Activated CD4-positive, alpha-beta T cell treated with anti-CD3 and anti-CD28 coated beads, Interleukin-2, amount 50 U/mL, for 16 hours (primary cell): ENCODE measurements at places on chromosomes 13 and 19.
A peak's percentile ranks its signal among the peaks of the same experiment; 100 is the strongest.

- DNase-seq: no peak
Observed at GRCh38 chr19:46303691-46304397, 7.0 kb downstream of the HIF3A start.

- DNase-seq: no peak
Observed at GRCh38 chr13:102626928-102627327, 30.1 kb downstream of the TPP2 start.

DNA sequence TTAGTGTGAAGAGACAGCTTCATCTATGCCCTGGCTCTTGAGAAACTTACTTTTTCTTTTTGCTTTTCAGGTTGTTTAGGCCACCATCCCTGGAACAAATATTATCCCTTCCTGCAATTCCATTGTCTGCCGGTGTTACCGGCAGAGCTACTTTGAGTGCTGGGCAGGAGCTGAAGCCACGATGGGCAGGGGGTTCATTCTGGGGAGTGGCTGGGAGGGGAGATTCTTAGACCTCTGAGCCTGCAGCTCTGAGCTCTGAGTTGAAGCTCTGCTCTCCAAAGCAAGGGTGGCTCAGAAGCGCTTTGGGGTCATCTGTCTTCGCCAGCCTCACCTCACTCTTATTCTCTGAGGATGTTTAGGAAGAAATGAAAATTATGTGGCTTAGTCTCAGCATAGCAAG, 1066.6 kb upstream of the SLC10A2 start:
- no peak for DNase-seq

- DNase-seq: no peak
Observed at GRCh38 chr13:93244918-93245280, 18.3 kb downstream of the GPC6 start.

GRCh38 chr19:5774921-5775320, 9.6 kb downstream of the PRR22 start:
- no peak for DNase-seq

DNA sequence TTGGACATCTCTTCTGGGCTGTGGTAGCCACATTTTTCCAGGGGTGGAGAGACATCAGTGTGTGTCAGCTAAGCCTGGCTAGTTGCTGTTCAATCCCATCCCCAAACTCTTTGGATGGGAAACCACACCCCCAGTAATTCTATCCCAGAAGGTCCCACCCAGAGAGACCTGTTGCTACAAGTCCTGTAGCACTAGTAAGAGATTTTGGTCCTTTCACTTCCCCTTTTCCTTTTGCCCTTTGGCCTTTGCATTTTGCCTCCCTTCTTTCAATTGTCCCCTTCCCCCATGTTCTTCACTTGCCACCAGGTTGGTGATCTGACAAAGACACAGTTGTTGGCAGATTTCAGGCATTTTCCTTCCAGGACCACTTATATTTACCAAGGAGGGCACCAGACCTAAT, 3.8 kb downstream of the CBY2 start:
- DNase-seq: no peak

- DNase-seq: no peak
Observed at GRCh38 chr19:35081201-35081600, 34.4 kb upstream of the FXYD3 start.

- DNase-seq: no peak
Observed at GRCh38 chr13:71350886-71351285, 516.1 kb downstream of the DACH1 start.

DNA sequence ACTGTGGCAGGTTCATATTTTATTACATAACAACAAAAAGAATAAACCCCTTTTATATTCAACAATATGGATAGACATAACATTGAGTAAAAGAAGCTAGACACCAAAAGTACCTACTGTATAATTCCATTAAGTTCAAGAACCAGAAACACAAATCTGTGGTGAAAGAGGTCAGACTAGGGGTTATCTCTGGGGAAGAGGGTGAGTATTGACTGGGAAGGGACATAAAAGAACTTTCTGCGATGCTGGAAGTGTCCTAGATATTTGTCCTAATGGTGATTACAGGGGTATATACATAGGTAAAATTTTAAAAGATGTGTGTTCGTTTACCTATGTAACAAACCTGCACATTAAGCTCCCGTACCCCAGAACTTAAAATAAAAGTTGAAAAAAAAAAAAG, 103.0 kb downstream of the SUCLA2 start:
- DNase-seq: no peak

DNA sequence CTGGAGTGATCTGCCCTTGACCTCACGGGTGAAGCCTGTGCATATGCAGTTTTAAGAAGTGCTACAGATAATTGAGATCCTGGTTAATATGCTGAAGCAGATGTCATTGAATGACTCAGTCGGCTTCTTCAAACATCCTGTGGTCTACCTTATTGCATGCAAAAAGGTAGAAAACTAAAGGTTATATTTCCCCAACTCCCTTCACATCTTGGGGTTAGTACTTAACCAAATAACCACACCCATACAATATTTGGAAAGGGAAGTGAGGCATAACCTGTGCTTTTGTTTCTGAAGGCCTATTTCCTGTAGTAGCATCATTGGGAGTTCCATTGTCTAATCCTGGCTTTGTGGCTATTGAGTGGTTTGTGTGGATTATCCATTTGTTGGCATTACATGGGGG, 58.3 kb downstream of the RAP2A start:
- DNase-seq: no peak

- no peak for DNase-seq
Observed at GRCh38 chr13:63208826-63209225, 1793.2 kb upstream of the PCDH20 start.

- DNase-seq: peak; percentile 15
Observed at GRCh38 chr19:18229474-18229873, 3.2 kb upstream of the PDE4C start.

- DNase-seq: no peak
Observed at GRCh38 chr19:5018224-5019015, 49.5 kb downstream of the KDM4B start.

DNA sequence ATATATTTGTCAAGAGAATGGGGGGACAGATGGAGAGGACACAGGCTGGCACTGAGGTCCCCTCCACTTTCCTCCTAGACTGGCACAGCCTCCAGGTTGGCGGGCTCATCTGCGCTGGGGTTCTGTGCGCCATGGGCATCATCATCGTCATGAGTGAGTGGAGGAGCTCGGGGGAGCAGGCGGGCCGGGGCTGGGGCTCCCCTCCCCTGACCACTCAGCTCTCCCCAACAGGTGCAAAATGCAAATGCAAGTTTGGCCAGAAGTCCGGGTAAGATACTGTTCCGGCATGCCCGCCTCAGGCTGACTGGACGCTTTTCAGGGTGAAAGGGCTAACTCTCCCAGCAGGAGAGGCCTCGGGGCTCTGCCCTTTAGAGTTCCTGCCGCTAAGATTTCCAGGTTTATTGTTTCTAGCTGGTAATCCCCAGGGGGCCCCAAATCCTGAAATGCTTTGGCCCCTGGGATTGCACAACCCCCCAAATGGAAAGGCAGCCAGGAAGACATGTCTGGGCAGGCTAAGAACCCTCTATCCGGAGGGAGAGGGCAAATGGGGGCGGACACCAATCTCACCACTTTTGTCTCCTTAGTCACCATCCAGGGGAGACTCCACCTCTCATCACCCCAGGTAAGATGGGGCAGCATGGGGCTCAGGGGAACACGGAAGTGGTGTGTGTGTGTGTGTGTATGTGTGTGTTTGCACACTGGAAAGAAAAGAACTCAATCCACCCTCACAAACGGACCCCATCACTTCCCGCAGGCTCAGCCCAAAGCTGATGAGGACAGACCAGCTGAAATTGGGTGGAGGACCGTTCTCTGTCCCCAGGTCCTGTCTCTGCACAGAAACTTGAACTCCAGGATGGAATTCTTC, 7.3 kb downstream of the FXYD3 start:
- DNase-seq: no peak

DNA sequence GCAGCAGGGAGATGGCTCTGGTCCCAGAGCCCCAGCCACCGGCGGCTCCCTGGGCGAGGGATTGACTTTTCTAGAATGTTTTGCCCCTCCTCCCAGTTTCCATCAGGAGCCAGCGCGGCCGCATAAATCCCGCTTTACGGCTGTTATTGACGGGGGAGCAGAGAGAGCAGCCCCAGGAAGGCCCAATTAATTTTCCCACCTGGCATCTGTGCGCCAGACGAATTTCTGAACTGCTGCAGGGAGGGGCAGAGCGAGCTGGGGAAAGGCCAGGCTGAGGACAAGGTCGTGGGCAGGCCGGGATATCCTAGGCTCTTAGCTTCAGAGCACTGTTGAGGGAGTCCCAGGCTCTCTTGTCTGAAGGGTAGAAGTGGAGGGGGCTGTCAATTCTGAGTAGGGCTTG, 24.7 kb downstream of the ZNRF4 start:
- DNase-seq: no peak

- peak; percentile 29 for DNase-seq
Observed at GRCh38 chr19:50796128-50796633, 6.0 kb downstream of the ACP4 start.

DNA sequence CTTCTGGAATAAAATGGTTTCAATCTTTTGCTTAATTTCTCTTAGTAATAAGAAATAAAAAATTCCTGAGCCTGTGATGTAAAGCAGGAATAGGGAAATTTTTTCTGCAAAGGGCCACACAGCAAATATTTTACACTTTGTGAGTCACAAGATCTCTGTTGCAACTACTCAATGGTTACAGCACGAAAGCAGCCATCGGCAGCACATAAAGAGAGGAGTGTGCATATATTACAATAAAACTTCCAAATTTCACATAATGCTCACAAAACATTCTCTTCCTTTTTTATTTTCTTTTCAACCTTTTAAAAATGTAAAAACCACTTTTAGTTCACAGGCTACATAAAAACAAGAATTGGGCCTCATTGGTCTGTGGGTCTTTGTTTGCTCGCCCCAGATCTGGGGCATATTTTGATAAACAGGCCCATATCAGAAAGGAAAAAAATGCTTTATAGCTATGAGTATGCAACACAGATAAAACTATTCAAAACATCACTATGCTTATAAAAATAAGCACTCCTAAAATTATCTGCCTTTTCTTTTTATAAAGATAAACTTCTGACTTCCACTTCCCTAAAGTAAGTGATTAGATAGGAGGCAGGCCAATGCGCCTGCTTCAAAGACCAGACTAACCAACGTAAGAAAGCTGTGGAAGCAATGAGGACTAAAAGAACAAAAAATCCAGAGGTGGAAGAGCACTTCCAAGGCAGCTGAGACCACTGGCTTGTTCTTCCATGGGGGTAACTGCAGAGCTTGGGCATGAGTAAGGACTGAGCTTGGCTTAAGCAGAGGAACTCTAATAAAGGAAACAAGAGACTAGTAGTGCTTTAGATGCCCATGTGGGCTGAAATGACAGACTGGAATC, 26.5 kb downstream of the MYCBP2 start:
- no peak for DNase-seq

DNA sequence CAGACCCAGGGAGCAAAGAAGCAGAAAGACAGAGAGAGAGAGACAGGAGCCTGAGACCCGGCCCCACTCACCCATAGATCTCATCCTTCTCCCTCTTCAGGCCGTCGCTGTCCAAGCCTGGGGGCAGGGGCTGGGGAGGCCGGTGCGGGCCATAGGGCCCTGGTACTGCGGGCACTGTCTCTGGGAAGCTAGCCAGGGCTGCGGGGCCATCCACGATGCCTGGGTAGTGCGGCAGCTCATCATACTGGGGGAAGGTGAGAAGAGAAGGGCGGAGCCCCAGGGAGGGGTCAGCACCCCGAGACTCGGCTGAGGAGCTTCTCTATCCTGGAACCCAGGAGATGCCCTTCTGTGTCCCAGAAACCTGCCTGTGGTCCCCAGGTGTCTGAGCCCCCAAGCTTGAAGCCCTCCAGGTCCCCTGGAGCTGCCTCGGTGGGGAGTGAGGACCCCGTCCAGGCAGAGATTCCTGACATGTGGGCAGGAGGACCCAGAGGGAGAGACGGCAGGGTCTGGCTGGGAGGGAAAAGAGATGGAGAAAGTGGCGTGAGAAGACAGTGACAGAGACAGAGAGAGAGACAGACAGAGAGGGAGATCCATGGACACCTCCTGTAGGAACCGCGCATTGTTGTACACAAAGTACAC, 2.1 kb downstream of the MEIS3 start:
- no peak for DNase-seq

DNA sequence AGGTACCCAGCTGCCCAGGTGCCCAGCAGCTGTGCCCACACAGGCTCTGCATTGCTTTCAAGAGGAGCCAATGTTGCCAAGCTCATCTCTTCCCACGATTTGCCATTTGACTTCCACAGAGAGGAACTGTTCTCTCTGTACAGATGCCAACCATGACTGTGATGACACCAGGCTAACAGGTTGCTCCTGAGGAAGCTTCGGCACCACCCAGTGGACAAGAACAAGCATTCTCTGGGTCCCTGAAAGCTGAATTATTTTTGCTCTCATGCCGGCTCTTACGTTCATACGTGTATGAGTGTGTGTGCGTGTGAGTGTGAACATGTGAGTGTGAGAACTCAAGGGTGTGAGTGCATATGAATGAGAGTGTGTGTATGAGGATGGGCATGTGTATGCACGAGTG, 535.2 kb downstream of the LIG4 start:
- no peak for DNase-seq
